ENCODE measurements at places on chromosomes 3 and 15.

GRCh38 chr3:195160908-195161434, 110.0 kb downstream of the XXYLT1 start:
- no peak for DNase-seq

GRCh38 chr15:62753518-62754221, 288.9 kb upstream of the TPM1 start:
- no peak for DNase-seq

DNA sequence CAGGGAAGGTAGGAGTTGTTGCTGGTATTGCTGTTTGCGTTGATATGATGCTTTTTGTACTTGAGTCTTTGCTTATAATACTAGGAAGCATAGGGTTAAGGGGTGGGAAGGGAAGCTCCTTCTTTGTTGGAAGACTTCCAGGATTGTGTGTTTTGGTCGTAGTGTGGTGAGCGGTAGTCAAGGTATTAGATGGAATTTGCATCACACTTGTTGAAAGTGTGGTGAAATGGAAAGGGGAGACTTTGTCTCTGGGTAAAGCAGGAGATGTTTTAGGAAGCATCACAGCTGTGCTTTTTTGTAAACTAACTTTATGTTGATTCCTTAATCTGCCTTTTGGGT, 14.9 kb downstream of the IGSF10 start:
- no peak for DNase-seq

- DNase-seq, result no peak
Measured at GRCh38 chr3:61451841-61452240, 109.5 kb upstream of the PTPRG start.

DNA sequence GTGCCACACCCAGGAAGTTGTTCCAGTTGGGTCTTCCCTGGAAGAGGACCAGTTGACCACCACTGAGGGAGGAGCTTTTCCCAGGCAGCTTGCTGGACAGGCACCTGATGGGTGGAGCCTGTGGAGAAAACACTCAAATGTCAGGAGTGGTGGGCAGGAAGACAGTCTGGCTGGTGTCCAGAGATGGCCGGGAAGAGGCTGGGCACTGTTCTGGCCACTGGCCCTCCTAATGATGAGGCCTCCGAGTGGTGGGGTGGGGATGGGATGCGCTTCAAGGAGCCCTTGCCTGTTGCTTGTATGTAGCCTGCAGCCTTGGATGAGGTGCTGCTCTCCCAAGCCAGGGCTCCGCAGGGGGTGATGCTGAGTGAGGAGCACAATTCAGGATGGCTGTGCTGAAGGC, 12.3 kb downstream of the PLEKHO2 start:
- DNase-seq, result no peak

DNA sequence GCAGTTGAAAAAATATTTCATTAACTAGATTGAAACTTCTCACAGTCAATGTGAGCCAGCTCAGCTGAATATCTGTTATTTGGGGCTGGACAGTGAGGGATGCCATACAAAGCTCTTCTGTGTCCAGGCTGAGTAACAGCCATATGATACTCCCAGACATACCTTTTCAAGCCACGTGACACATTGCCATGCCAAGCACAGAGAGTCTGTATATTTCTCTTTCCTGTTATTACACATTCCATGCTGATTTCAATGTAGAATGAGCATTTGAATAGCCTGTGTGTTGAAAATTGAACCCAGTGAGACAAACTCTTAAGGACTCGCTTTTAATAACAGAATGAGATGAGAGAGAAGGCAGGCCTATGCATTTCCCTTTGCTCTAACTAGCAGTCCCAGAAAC, 334.7 kb upstream of the RASGRP1 start:
- DNase-seq, result no peak

- DNase-seq, result no peak
Measured at GRCh38 chr3:194086388-194087075, 49.4 kb upstream of the HES1 start.

DNA sequence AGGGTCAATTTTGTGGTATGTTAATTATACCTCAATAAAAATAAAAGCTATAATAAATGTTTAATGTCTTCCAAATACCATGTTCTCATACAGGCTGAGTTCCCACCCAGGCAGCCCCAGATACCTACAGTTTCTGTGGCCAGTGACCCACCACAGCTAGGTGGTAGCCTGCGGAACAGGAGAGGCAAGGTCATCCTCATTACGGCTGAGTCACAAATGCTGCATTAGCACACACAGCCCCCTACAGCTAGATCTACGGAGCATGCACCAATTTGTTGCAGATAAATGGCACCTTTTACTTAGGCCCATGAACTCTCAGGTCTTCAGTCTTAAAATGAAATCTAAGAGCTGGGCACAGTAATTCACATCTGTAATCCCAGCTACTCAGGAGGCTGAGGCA, 5.1 kb downstream of the SPATA12 start:
- DNase-seq, result no peak

- DNase-seq, result no peak
Measured at GRCh38 chr3:193096076-193096475, 144.9 kb upstream of the PLAAT1 start.

DNA sequence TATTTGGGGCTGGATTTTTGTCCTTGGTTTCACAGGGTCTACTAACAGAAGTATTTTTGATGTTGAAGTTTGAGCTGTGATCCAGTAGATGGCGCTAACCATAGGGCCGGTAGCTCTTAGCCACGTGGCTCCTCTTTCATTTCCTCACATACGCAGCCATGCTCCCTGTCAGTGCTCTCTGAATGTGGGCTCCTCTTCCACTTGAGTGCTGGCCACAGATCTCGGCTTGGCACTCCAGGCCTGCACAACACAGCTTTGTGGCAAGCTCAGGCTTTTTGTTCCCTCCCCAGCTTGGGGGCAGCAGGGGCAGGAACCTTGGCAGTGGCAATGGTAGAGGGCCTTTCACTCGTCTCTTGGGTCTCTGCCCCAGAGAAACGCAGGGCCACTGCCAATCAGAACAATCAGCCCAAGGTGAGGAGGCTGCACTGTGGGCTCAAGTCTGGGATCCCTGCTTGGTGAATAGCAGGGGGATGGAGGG, 18.6 kb upstream of the DNAAF4 start:
- no peak for DNase-seq

GRCh38 chr15:68655686-68656437, 77.1 kb downstream of the CORO2B start:
- no peak for DNase-seq

- no peak for DNase-seq
Measured at GRCh38 chr3:47578691-47579632, at the start of gene CSPG5. TSS of gene CSPG5 (minus strand) at chr3:47578865. CDS start at chr3:47578693, 172 bp downstream.

GRCh38 chr3:184155644-184156521, 706 bp downstream of the DVL3 start:
- peak; percentile 59 for DNase-seq

GRCh38 chr3:195240171-195240701, 30.7 kb downstream of the XXYLT1 start:
- DNase-seq, result no peak

DNA sequence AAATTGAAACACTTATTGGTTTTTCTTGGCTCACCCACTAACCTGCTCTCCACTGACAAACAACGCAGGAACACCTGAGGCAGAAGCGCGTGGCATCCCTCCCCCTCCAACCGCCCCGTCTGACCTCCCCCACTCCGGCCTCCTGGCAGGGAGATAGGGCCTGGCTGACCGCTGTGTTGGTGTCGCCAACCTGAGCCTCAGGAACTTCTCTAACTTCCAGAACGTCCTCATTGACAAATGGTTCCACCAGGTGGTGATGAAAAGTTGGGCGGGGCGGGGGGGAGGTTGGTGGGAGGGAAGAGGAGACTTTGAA, 22.8 kb downstream of the IL17RD start:
- no peak for DNase-seq

- no peak for DNase-seq
Measured at GRCh38 chr3:186032321-186032720, 76.6 kb downstream of the ETV5 start.

DNA sequence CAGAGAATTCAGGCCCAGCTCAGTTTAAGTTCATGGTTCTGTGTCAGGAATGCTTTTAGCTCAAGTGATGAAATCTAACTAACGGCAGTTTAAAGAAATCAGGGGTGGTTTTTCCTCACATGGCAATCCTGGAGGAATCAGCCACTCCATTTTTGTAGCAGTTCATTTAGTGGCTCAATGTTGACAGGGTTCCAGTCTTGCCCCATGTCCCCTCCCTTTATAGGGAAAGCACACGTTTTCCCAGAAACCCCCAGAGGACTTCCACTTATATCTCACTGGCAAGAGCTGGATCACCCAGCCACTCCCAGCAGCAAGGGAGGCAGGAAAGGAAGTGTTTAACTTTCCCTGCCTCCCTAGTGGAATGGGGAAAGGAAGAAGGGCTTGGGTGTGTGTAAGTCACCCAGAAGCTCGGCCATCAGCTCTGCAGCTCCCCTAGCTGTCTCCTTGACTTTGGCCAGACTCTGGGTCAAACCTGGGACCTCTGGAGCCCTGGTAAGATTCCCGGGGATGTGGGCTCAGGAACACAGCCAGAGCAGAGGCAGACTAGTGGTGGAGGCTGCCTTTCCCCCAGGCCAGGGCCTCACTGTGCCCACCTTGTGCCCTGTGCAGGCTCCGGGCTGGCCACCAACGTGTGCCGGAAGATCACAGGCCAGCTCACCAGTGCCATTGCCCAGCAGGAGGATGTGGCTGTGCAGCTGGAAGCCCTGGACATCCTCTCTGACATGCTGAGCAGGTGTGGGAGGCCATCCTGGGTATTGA, 11.3 kb downstream of the CAND2 start:
- DNase-seq, result no peak

DNA sequence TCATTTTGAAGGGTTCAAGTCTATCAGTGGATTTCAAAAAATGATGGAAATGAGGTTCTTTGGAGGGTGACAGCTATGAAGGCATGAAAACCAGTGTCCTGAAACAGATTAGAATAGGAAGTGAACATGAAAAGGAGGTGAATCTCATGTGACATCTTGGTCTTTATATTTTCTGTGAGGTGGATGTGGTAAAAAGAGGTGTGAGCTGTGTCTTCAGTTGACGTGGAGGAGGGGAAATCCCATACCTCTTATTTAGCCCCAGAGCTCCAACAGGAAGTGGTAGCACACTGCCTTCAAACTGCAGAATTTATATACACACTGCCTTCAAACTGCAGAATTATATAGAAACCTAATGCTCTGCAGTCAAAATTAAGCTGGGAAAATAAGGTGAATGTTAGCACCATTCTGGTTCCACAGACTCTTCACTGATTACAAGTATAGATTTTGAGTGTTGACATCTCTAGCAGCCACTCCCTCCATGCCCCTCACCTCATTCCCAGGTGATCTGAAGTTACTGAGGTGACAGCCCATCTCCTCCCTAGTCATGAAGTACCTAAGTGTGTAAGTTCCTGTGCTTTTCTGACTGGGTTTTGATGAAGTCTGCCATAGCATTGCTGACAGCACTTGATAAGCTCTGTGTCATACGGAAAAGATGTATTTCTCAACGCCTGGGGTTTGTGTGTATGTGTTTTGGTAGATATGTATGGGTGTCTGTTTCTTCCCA, 2.7 kb downstream of the RAB8B start:
- DNase-seq, result peak; percentile 80

DNA sequence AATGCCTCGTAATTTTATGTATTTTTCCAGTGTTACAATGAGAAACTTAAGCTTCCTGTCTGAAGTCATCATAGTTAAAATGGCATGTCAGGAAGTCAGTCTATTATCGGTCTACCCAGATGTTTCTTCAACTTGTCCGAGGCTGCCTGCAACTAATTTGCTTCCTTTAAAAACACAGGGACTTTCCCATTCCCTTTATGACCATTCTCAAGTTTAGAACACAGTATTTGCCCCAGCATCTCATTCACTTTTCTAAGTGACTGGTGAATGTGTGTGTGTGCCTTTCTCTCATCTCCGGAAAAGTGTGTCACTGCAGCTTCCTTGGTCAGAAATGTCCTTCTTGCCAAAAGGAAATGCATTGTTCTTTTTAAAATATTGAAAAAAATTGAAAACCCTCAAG, 466.6 kb downstream of the RAP2B start:
- no peak for DNase-seq

DNA sequence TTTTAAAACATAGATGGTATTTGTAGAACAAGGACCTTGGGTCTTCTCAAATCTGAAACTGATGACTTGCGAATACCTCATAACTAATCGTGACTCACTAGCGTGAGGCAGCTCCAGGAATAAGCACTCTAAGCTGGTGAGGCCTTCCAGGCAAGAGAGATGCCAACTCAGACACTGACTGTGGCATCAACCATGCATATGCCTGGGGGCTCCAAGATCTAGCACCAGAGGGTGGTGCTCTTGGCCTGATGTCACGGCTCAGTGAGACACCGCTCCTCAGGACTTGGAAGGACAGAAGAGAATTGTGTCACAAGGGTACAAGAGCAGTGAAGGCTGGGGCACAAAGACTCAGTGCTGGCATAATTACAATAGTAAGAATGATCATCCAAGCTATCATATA, 125.0 kb upstream of the TRIM42 start:
- DNase-seq, result no peak

DNA sequence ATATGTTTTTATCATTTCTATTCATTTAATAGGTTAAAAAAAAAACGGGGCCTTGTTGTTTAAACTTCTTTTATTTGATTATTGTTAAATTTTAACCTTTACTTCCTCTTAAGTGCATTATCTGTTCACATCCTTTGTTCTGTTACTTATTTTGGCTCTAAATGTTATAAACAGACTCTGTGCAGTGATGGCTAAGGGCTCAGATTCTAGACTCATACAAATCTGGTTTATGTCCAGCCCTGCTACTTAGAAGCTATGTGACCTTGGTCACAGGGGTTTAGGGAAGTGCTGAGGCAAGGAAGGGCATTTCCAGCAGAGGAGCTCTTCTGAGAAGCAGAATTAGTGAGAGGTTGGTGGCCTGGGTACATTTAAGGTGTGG, 55.3 kb upstream of the VILL start:
- DNase-seq, result no peak

- no peak for DNase-seq
Measured at GRCh38 chr15:78059110-78059839, 18.2 kb downstream of the TBC1D2B start.

DNA sequence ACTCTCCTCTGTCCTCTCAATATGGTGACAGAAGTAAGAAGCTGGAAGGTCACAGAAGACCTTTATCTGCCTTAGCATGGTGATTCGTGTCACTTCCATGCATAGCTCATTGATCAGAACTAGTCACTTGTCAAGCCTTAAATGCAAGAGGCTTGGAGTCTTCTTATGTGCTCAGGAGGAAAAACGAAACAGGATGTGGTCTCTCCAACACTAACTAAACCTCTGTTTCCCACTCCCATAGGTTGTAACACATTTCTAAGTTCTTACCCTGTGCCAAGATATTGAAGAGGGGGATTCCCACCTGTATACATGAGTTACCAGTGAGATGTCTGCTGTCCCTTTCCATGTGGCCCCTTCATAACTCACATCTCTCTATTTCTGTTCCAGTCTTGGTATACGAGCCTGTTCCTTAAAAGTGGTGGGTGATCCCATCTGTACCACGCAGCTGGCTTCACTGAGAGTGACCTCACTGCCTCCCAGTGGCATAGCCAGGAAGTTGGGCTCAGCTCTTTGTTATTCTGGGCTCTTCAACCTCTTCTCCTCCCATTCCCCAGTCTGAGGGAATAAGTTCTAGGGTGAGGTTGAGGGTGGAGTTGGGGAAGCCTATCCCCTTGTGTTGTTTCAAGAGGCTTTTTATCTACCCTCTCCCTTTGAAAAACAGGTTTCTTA, 203.2 kb upstream of the PPP2R3A start:
- no peak for DNase-seq

GRCh38 chr3:67564973-67565372, 89.4 kb downstream of the SUCLG2 start:
- no peak for DNase-seq

- no peak for DNase-seq
Measured at GRCh38 chr3:139716908-139717485, 39.2 kb upstream of the NMNAT3 start.

GRCh38 chr15:64023220-64023619, 23.1 kb downstream of the DAPK2 start:
- DNase-seq, result no peak

GRCh38 chr3:127707851-127708411, 35.2 kb downstream of the ABTB1 start:
- no peak for DNase-seq
